ENCODE measurements at places on chromosomes 7 and 10.
A peak's percentile ranks its signal among the peaks of the same experiment; 100 is the strongest.

GRCh38 chr10:77648472-77648871 is 10.9 kb upstream of the KCNMA1 start:
- DNase-seq, result peak; percentile 71

DNA sequence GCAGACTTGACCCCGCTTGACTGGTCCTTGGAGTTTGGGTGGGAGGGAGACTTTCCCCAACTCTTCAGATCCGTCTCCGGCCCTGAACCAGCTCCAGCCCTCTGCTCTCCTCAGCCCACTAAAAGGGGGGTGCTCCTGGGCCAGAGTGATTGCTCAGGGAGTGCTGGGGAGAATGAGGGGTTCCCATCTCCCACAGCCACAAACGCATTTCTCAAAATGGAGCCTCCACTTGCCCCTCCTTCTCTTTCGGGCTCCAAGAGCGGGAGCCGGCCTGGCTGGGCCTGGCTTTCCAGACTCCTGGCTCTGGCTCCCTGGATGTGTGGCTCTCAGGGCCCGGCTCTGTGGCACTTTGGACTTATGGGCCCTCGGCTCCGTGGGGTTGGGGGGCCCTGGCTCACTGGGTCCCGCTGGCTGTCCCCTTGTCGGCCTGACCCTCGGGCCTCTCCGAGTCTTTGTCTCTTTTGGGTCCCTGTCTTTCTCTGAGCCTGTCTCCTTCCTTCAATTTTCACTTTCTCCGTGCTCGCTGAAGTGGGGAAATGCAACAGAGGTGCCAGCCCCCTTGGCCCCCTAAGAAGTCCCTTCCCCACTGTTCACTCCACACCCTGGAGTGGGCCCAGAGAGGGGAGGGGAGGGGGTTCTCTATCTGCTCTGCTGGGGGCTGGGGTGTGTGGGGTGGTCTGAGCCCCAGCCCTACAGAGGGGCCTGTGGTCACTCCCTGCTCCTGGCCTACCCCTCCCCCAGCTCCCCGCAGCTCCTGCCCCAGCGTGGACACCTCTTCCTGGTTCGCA is 713 bp downstream of the LZTS2 start:
- DNase-seq, result peak; percentile 17

DNA sequence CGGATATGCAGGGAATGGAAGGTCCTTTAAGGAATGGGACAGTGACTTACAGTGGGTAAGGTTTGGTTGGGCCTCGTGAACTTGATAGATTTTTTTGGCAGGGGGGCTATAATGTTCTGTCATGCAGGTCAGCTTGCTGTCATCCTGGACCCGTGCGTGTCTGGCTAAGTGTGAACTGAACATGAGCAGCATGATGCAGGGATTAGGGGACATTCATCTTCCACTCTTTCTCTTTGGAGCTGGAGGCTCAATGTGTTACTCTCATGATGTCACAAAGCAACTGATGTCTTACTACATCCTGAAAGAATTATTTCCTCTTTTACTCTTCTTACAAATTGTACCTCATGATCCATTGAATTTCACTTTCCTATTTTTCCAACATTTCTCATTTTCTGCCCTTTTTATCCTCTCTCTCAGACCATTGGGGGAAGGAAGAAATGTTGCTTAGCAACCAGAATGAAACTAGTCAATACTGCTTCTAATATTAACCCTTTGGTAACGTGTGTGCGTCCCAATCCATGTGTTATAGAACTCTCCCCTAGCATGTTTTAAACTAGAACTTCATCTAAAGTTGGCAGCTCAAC is 549.1 kb downstream of the LRMDA start:
- DNase-seq, result no peak

- DNase-seq, result no peak
Observed at GRCh38 chr7:146636581-146636980, 520.0 kb downstream of the CNTNAP2 start.

DNA sequence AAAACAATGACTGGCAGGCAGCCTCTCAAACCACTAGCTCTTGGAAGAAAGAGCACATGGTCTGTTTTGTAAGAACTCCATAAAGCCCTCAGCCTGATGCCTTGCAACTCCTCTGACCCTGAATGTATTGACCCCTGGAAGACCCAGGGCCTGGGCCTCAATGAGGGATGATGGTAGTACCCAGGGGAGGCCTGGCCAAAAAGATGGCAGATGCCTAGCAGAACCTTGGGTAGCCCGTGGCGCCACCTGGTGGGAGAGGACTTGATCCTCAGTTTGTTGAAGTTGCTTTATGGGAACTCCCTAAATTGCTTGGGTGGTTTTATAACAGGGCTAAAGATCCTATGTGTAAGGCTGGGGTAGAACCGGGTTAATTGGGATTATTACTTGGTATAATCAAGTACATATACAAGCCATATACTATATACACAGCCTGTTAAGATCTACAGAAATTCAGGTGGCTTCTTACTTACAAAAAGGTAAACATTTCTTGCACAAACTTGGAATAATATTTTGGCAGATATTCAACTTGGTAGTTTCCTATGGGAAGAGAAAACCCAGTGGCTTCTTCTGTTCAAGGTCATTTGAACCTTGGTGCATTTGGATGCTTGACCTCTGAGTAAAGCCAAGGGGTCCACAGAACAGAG is 95.8 kb upstream of the CACUL1 start:
- DNase-seq, result peak; percentile 58

GRCh38 chr7:26657206-26657641 is 207.2 kb downstream of the SKAP2 start:
- no peak for DNase-seq

DNA sequence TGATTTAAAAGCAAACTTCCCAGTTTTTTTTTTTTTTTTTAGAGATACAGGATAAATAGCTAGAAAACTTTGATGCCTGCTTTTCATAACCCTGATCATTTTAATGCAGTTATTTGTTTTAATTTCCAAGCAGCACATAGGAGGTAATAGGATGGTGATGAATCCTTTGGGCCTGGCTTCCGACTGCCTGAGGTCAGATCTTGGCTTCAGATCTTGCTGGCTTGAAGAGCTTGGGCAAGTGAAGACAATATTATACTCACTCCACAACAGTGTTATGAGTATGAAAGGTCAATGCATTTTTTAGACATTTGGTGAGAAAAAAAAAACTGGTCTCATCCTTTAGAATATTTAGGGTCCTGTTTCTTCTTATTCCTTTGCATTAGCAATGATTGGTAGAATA is 124.8 kb upstream of the PRKCQ start:
- DNase-seq, result no peak

DNA sequence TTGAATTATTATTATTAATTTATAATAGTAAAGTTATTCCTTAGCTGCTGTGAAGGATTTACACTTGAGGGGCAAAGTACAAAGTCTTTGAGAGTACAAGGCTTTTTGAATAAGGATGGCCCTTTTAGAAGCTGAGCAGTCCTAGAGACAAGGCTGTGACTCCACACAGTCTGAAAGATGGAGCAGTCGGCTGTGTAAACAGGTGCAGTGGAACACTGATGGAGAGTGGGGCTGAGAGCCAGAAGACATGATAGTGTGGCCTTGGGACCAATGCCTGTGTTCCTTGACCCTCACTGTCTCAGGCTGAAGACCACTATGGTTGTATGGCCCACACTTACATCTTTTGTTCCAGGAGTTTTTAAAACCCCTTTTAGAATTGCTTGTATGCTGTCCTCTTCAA is 311.2 kb upstream of the PHF14 start:
- DNase-seq, result no peak

DNA sequence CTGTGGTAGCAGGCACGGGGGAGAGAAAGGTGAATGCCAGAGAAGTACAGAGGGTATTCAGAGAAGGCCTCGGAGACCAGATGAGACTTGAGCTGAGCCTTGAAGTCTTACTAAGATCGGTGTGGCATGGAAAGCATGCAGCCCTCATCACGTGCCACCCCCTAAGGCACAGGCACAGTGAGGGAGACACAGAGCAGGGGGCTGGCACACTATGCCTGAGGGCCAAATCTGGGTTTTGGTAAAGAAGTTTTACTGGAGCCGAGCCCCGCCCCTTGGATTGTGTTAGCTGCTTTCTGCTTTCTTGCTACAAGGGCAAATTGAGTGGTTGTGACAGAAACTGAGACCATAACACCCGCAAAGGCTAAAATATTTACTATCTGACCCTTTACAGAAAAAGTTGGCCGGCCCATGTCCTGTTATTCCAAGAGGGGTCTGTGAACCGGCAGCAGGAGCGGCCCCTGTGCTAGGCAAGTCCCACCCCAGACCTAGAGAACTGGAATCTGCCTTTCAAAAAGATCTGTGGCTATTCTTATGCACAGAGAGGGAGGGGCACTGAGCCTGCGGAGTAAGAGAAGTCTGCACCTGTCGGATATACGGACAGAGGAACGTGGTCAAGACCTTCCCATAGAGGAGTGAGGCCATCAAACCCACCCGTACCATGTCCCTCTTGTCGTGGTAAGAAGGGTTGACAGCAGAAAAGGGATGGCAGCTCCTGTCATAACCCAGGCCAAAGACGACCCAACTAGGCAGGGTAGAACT is 109.3 kb upstream of the RHEB start:
- DNase-seq, result no peak

DNA sequence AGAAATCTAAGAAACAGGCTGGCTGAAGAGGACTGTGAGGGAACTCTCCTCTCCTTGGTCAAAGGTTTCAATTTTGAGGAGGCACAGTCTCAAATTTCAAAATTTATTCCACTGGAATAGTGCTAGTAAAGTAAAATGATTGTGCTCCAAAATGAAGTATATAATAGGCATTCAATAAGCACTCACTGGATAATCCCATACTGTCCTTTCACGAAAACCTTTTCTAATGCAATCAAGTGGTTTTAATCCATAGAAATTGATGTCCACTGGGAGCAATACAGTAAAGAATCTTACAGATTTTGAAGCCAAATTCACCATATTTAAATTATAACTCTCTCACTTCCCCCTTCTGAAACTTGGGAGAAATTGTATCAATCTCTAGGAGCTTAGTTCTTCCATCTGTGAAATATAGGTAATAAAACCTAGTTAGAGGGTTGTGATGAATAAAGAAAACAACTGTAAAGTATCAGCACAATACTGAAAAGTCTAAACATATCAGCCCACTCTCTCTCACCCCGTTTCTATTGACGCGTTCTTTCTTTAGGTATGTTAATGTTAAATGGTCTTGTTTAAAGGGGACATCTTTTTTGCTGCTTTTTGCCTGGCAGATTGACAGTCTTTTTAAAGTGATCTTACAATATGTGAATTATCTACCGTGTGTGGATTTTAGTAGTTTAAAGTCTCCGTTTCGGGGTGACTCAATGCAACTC is 40.8 kb upstream of the LRRN3 start:
- DNase-seq, result no peak

- DNase-seq, result no peak
Observed at GRCh38 chr10:127090138-127090537, 106.3 kb downstream of the INSYN2A start.

DNA sequence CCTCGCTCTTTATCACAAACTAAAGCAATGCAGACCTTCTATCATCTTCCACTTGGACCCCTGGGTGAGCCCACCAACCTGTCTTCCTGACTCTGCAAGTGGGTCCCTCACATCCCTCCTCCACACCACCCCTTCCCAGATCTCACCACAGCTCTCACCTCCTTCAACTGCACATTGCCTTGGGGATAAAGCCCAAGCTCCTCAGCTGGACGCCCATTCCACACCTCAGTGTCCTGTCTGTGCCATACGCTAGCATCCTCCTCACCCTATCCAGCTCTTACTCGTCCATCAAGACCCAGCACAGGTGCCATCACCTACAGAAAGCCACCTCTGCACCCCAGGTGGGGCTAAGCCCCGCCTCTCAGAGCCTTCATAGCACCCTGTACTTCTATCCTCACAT is 141.0 kb upstream of the LANCL2 start:
- DNase-seq, result no peak

GRCh38 chr7:88071994-88072714 is 138.1 kb downstream of the ADAM22 start:
- DNase-seq, result no peak

- DNase-seq, result no peak
Observed at GRCh38 chr7:151018421-151019129, 5.7 kb downstream of the ATG9B start.

- DNase-seq, result peak; percentile 15
Observed at GRCh38 chr7:136016649-136017395, 39.7 kb upstream of the MTPN start.

DNA sequence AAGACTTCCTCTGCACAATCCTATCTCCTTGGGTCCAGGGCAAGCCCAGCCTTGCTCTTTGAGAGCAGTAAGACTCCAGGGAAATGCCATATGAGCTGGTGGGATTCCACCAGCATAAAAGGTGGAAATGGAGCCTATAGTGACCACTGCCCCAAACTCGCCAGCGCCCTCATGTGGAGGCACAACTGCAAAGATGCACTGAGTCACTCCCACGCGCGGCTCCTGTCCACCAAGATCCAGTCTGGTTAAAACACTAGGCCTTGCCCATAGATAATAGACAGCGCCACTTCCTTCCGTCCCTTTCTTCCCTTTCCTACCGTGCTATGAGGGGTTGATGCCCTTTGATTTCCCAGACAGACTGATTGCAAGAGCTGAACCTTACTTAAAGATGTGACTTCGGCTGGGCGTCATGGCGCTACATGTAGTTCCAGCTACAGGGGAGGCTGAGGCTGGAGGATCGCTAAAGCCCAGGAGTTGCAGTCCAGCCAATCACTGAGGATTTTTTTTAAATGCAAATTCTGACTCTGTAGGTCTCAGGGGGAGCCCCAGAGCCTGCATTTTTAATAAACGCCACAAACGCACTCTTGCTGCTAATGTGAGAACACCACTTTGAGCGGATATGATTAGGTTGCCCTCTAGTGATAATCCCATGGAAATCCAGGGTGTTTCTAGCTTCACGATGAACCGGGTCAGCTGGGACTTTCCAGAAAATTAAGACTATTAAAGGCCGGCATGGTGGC is 136.5 kb downstream of the EPC1 start:
- DNase-seq, result peak; percentile 68

GRCh38 chr7:150781103-150781502 is 19.1 kb downstream of the TMEM176B start:
- DNase-seq, result peak; percentile 54

- peak; percentile 7 for DNase-seq
Observed at GRCh38 chr7:85749696-85750453, 563.0 kb upstream of the SEMA3D start.

DNA sequence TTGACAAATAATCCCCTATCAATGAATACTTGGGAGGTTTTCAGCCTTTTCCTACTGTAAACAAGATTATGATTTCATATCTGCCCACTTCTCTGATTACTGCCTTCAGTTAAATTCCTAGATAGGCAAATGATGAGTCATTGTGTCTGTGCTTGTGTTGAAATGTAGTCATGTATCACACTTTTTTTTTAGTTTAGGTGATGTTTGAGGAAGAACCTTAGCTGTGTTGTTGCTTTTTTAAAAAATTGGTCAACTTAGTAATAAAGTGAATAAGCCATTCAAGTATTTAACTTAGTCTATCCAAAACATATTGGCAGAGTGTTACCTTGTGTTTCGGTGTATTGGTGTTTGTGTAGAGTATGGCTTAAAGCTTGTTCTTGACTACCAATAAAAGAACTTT is 60.0 kb downstream of the WAC start:
- DNase-seq, result peak; percentile 92

Measured in amniotic epithelial cell (primary cell).